ENCODE measurements at places on chromosomes 13 and 19.

DNA sequence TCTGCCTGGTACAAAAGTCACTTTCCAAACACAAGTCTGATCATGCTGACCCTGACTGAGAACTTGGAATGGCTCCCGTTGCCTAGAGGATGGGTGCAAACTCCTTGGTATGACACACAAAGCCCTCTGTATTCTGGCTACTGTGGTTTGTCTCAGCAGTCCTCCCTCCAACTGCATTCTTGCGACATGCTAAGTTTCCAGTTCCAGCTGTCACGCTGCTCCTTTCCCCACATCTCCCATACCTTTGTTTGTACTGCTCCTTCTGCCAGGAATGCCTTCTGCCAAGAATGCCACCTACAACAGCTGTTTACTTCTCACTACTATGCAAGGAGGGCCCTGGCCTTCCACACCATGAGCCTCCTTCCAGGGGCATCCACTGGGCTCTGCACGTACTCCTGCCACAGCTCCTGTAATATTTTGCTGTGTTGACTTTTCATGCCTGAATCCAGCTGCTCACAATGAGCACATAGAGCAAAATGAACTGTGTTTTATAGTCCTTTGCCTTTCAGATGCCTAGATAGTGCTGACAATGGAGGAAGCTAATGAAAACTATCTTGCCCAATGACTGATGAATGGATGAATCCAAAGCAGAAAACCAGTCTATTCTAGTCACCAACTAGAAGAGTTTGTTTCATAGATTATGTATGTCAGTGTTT is 543.7 kb downstream of the EFNB2 start:
- DNase-seq, result no peak

- no peak for DNase-seq
Observed at GRCh38 chr19:41492843-41493242, 49.9 kb downstream of the ERICH4 start.

DNA sequence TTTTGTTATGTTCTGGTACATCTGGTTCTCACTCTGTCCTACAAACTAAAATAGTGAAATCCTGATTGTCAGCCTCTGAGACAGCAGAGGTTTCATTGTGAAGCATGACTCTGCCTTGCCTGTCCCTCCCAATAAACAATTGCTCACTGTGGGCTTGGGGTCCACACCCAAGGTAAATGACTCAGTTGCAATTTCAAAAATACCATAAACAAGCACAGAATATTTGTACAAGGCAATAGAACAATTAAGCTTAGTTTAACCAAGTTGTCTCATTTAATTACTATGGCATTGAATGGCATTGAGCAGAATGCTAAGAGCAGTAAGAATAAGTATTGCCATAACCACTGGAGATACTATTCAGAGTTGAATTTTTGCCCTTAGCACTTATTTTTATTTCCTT is 353.6 kb downstream of the SPRY2 start:
- no peak for DNase-seq

DNA sequence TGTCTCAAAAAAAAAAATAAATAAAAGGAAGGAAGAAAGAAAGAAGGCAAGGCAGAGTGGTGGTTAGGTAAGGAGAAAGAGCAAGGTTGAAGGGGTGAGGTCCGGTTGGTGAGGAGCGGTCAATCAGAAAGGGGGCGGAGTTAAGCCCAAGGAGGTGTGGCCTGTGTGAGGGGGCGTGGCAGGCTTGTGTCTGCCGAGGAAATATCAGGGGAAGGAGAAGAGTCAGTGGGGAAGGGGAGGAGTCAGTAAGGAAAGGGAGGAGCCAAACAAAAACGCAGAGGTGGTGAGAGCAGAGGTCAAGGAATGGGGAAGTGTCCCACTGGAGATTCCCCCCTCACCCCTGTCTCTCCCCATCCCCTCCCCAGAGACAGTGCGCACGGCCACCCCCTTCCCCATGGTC is 5.9 kb downstream of the CACNG7 start:
- peak; percentile 17 for DNase-seq

DNA sequence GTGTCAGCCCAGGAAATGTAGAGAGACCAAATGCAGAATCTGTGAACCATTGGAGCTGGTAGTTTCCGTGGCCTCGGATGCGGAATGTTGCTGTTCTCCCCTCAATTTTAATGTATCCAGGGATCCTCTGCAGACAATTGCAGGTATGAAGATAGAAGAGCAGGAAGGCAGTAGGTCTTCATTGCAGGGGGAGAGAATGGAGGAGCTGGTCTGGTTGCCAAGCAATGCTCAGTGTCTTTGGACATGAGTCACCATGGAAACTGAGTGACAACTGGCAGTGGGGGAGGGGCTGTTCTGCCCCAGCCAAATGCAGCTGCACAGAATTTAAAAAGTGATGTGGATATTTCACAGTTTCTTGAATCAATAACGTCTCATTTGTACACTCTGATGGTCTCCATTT is 56.1 kb upstream of the ZNF835 start:
- DNase-seq, result no peak

GRCh38 chr13:97192166-97192565 is 30.0 kb upstream of the MBNL2 start:
- no peak for DNase-seq

- DNase-seq, result no peak
Observed at GRCh38 chr13:114053026-114053425, 79.2 kb upstream of the C13orf46 start.

GRCh38 chr19:6482343-6482686 is 728 bp upstream of the DENND1C start:
- no peak for DNase-seq

DNA sequence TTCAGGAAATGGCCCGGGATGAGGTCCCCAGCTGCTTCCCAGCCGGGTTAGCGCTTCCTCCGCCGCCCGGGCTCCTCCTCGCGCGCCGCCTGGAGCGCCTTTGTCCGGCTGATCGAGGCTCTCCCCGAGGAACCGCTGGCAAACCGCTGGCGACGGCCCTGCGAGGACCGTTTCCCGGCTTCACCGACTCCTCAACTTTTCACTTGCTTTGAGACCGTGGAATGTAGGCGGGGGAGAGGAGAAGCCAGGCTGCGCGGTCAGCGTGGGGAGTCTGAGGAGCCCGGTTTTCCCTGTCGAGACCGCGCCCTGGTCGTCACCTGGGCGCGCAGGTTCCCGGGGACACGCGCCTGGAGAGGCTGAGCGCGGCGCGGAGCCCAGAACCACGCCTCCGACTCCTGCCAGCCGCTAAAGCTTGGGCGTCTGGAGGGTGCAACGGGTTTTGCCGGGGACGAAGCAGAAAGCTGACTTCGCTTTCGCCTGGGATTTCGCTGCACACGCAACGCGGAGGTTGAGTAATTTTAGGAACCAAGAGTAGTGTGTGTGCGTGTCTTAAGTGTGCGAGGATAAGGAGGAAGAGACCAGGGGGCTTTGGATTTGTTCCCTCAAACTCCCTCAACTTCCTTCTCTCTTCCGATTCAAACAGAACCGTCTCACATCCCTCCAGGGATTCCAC is 7.3 kb upstream of the DGKH start:
- DNase-seq, result peak; percentile 72

DNA sequence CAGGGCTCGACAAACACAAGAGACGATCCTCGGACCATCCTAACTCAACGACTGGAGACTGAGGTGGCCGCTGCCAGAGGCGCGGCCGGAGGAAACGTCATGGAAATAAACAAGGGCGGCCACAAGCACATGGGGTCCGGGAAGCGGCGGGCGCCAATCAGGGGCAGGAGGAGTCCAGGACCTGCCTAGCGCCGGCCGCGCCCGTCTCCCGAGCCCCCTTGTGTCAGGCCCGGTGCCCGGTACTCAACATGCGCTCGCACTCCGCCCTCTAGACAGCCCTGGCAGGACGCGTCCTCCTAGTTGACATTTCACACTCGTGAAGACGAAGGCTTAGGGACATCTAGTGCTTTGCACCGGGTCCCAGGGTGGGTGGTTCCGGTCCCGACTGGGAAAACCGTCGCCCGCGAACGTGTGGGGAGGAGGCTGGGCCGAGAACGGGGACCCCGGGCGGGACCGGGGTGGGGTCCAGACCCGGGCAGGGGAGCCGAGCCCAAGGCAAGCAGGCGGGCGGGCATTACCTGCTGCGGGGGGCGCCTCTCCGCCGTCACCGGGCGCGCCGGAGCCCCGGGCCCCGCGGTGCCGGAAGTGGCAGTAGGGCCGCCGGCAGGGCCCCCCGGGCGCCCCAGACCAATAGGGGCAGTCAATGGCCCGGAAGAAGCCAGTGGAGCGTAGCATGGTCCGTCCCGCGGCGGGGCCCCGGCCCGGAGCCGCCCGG is 442 bp downstream of the REXO1 start:
- no peak for DNase-seq

GRCh38 chr13:48536621-48537250 is 3.9 kb upstream of the RCBTB2 start:
- DNase-seq, result no peak

DNA sequence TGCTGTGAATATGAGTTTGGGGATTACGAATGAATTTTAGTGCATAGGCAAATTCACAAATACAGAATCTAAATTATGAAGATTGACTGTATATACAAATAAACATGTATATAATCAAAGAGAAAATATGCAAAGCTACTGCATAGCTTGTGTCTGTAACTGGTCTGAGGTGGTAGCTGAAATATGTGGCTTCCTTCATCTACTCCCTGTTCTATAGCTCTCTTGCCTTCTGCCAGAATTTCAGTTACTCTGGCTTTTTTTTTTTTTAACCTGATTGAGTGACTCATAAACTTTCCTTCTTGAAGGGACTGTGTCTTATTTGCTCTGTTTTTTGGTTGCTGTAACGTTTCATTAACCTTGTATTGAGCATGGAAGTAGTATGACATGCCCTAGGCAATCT is 26.6 kb downstream of the DNAJC3 start:
- DNase-seq, result no peak

- no peak for DNase-seq
Observed at GRCh38 chr13:74555276-74555625, 421.0 kb upstream of the KLF12 start.

DNA sequence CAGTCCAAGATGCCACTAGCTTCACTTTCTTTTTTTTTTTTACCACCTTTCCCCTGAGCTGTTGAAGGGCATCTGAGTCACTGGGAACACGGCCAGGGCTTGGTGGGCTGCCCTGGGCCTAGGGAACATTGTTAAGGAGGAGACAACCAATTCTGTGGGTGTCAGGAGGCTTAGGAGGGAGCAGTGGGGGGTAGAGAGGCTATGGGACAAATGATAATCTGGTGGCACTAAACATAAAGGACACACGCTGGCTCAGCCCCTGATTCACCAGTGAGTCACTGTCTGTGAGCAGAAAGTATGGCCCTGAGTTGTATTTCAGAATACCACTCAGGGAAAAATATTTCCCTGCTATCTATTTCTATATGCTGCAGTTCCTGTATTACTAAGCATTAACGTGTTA is 207.8 kb downstream of the DCLK1 start:
- no peak for DNase-seq

GRCh38 chr19:15291548-15292021 is 40.8 kb downstream of the BRD4 start:
- DNase-seq, result no peak

DNA sequence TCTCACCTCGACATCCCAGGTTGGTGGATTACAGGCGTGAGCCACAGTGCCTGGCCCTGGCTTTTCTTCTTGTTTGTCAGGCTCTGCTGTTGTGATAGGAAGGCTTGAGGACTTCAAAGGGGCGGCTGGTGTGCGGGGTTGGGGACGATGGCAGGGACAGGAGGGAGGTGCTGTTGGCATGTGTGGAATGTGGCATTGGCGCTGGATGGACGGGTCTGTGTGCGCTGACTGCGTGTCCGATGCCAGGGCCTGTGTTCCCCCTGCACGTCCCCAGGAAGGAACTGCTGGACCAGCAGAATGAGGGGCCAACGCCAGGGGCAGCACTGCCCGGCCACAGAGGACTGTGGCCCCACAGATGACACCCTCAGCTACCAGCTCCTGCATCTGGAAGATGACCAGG is 12.7 kb upstream of the PTBP1 start:
- no peak for DNase-seq

DNA sequence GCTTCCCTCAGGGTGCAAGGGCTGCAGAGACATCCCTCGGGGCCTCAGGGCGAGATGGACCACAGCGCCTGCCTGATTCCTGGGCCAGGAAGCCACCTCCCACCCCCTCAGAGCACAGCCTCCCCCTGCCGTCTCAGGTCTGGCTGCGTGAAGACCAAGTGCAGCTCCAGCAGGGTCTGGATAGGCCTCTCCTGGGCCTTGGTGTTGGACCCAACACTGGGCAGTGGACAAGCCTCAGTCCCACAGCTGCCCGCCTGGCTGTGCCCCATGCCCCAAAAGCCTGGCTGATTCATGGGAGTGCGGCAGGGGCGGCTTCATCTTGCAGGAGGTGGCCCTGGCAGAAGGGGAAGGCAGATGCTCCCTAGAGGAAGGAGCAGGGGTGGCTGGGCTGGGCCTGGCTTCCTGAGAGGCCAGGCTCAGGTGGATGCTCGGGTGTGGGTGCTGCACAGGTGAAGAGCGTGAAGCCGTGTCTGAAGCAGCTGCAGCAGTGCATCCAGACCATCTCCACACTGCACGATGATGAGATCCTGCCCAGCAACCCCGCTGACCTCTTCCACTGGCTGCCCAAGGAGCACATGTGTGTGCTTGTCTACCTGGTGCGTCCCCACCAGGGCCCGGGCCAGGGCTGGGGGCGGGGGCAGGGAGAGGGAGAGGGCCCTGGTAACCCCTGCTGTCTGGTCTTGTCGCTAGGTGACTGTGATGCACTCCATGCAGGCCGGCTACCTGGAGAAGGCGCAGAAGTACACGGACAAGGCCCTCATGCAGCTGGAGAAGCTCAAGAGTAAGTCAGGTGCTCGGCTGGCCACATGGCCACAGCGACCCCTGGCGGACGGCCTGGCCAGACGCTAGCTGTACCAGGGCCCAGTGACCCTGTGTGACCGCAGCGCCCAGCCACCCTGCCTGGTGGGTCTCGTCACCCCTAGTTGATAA is 21.7 kb downstream of the MAU2 start:
- DNase-seq, result peak; percentile 86

- no peak for DNase-seq
Observed at GRCh38 chr13:76461999-76462398, 424.2 kb downstream of the KCTD12 start.

DNA sequence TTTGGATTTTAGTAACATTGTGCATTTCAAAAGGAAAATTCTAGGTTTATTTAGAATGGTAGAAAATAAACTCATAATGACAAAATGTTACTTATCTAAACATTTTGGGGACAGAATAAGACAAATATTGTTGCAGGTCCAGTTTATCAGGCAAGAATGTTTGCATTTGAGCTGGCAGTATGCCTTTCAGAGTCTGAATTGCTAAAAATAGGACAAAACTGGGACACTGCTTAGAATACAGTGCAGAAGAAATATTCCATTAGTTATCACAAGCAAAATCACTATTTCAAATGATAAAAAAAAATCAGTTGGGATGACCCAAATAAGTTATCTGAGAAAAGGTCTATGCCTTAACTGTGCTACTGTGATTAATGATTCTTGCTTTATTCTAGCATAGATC is 870.3 kb upstream of the MIR17HG start:
- DNase-seq, result no peak
